Activated CD8-positive, alpha-beta T cell treated with anti-CD3 and anti-CD28 coated beads, Interleukin-2, amount 10 ng/mL, durations not matched to agents 7 days and 5 days (primary cell): ENCODE measurements at places on chromosomes 11 and 22. TPM values are rescaled to one million over a fixed set of nuclear protein-coding genes. Genes with fewer than 3 reads are reported as not detected.

DNA sequence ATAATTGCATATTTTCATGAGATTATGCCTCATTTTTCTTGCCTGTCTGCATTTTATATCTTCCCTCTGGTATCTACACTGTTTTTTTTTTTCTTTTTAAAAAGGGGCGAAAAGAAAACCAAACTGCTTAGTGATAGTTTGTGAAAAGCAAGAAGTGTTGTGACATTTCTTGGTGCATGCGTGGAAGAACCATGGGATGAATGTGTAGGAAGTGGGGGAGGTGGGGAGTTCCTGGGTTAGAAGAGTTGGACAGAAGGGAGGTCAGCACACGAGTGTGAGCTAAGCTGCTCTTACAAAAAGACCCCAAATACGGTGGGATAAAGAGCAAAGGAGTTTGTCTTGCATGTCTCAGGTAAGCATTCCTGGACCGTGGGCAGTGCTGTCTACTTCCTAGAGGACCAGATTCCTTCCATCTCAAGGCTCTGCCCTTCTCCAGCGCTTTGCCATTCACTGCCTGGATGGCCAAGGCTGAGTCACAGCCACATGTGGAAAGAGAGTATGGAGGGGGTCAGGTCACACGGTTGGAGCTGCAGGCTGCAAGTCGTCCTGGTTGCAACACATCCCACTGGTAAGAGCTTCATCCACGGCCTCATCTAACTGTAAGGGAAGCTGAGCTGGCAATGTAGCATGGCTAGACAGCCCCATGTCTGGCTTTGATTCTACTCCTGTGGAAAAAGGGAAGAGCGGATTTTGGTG is 300.6 kb downstream of the DDX10 start:
- DNase-seq = no peak
- H3K36me3 ChIP-seq = no peaks in the 10 kb centered on the region
- H3K27ac ChIP-seq = no peak overlapping the region
- H3K4me3 ChIP-seq = no peak overlapping the region
- peaks cover 15% of the 10 kb centered on the region for H3K4me1 ChIP-seq
- H3K27me3 ChIP-seq = peaks cover 3% of the 10 kb centered on the region

DNA sequence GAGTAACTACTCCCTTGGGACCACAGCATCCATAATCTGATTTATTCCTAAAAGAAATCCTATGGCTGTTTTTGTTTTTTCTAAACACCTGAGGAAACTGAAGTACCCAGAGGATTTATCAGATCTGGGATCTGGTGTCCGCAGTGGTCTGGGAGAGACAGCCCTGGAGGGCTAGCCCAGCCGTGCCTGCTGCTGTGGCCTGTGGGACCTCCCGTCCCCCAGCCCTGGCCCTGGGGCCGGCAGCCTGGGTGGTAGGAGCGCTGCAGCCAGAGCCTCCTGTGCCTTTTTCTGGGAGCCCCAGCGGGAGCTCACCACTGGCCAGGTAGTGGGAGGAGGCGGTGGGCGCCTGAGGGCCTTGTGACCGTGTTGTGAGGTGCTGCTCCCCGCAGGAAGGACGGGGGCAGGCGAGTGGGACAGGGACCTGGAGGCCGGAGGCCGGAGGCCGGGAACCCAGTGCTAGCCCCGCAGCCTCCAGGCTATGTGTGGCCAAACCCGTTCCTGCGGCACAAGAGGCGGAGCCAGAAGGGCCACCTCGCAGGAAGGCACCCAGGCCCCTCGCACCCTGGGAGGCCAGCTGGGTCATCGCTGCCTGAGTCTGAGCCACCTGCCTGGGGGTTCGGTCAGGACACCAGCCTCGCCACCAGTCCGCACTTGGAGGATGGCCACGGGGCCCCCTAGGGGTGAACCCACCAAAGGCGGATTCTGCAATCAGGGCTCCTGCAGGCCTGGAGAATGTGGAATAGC is 18.2 kb upstream of the C11orf96 start:
- H3K27me3 ChIP-seq = no peaks in the 10 kb centered on the region
- peaks cover 5% of the 10 kb centered on the region for H3K4me1 ChIP-seq
- DNase-seq = no peak
- H3K4me3 ChIP-seq = no peak overlapping the region

GRCh38 chr11:6405846-6406245 is 13.0 kb downstream of the APBB1 start:
- peaks cover 50% of the 10 kb centered on the region for H3K36me3 ChIP-seq
- H3K4me3 ChIP-seq = no peak overlapping the region
- H3K27ac ChIP-seq = no peak overlapping the region
- H3K27me3 ChIP-seq = no peaks in the 10 kb centered on the region

DNA sequence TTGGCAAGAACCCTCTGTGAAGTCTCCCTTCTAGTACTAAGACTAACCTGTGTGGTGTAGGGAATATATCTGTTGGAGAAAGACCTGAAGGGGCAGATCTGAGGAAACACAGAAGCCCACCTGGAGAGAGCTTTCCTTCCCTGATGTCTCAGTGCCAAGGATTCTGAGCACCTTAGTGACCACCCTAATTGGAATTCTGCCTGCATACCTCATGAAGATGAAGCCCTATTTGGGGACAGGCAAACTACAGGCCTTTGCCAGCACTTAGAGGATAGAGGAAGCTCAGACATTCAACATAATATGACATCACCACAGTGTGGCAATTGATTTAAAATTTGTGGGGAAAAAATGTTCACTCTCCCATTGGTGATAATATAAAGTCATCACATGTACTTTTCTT is 766.2 kb upstream of the KIRREL3 start:
- no peaks in the 10 kb centered on the region for H3K36me3 ChIP-seq
- no peak for DNase-seq
- no peaks in the 10 kb centered on the region for H3K4me1 ChIP-seq
- no peaks in the 10 kb centered on the region for H3K27me3 ChIP-seq

The TOP3B gene
- 47.3 TPM for total RNA-seq

The CSRP3 gene
- not detected for total RNA-seq

DNA sequence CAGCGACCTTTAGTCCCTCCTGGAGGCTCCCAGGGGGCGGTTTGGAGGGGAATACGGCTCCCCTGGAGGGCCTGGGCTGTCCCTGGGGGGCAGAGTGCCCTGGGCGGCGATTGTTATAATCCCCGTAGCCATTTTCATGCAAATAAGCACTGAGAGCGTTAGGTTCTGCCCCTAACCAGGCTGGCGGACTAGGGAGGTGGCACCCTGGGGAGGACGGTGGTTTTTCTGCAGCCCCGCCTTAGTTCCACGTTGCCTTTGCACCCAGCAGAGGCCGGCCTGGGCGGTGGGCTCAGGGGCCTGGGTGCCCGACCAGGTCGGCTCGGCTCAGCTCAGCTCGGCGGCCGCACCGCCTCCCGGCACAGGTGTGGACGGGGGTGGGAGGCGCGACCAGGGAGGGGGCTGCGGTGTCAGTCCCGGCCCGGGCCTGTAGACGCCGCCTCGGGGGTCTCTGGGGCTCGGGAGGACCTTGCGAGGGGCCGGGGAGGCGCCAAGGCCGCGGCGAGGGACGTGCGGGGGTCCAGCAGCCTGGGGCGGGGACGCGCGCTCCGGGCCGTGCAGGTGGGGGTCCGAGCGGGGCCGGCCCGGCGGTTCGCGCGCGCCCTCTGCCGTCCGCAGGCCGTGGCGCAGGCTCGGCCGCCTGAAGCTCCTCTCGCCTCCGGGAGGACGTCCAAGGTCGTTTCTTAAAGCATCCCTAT is 2.3 kb upstream of the DUSP8 start:
- H3K4me1 ChIP-seq = peaks cover 15% of the 10 kb centered on the region
- no peak overlapping the region for H3K4me3 ChIP-seq
- H3K27me3 ChIP-seq = peaks cover 35% of the 10 kb centered on the region
- no peak overlapping the region for H3K27ac ChIP-seq
- H3K36me3 ChIP-seq = no peaks in the 10 kb centered on the region

DNA sequence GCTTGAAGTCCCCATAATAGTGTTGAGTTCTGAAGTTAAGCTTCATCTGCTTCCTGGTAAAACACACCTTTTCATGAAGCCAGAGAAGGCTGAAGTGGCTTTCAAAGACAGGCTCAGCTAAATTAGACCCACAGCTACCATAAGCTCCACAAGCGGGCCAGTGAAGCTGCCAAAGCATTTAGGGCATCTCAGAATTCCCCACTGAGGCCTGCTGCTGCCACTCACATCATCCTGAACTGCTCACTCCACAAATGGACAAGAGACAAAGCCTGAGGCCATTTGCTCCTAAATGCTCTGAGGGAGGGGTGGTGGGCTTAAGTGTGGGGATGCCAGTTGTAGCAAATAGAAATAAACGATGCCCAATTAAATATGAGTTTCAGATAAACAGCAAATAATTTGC is 14.6 kb downstream of the CCDC83 start:
- H3K4me3 ChIP-seq = no peak overlapping the region
- no peaks in the 10 kb centered on the region for H3K36me3 ChIP-seq
- peaks cover 6% of the 10 kb centered on the region for H3K27me3 ChIP-seq
- H3K4me1 ChIP-seq = no peaks in the 10 kb centered on the region

GRCh38 chr11:65066805-65067291 is 8.5 kb upstream of the NAALADL1 start:
- no peak for DNase-seq
- no peak overlapping the region for H3K4me3 ChIP-seq

DNA sequence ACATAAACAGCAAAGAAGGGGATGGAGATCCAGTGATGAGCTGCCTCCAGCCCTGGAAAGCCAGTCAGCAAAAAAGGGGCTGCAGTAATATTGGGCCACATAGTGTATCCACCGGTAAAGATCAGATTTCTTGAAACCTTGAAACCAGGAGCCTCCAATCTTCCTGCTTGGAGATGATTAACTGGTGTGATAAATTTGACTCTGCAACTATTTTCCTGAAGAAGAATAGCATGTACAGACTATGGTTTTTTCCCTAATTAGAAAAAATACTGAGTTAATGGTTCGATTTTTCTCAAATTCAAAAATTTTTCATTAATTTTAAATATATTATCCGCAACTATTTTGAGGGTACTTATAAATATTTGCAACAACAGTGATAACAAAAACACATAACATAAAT is at the start of gene OR51B2:
Gene OR51B2 (minus strand): TSS at position 101 of the 400 bp plus-strand sequence. CDS start 0 bp downstream, at position 101.
- H3K36me3 ChIP-seq = no peaks in the 10 kb centered on the region
- DNase-seq = no peak
- no peaks in the 10 kb centered on the region for H3K4me1 ChIP-seq
- H3K27me3 ChIP-seq = peaks cover 2% of the 10 kb centered on the region
- H3K27ac ChIP-seq = no peak within 1 kb of the TSS

The FSHB gene
- total RNA-seq = not detected

DNA sequence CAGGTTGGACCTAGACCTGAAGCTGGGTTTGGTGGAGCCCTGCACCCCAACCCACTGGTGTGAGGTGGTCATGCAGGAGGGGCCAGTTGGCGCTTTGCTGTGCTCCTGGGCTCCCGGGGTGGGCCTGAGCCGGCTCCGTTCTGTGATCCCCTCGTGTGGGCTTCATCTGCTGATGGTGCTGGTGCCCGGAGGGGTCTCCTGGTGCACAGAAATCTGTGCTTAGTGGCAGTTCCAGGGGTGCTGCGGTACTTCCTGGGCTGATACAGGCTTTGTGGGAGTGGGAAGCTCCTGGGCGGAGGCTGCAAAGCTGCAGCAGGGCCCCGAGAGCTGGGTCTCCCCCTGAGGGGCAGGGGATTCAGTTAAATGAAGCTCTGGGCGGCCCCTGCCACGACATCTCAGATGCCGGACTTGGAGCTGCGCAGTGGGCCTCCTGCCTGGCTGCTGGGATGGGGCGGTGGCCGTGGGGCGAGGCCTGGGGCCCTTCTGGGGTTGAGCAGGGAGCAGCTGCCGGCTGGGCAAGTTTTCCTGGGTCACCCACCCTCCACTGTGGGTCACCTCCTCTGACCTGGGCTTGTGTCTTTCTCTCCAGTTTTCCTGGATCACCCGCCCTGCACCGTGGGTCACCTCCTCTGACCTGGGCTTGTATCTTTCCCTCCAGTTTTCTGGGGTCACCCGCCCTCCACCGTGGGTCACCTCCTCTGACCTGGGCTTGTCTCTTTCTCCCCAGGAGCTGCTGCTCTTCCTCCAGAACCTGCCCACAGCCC is 410.5 kb downstream of the TBC1D22A start:
- no peaks in the 10 kb centered on the region for H3K27me3 ChIP-seq
- no peaks in the 10 kb centered on the region for H3K4me1 ChIP-seq
- no peak overlapping the region for H3K27ac ChIP-seq
